ENCODE measurements at places on chromosomes 11 and 22.

DNA sequence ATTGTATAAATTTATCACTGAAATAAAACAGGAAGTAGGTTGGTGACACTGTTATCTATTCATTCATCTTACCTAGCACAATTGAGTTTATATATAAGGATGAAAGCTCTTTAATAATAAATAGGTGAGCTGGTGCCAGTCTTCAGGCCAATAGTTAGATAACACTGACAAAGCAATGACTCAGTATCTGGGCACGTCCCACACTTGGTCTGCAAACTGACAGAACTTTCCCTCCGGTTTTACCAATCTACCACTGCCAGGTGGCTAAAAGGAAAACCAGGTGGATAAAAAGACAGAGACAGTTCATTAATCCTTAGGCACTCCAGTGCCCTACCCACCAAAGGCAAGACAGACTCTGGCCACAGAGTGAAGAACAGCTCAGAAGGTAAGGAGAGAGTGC lies 17.6 kb downstream of the DDB1 start:
- DNase-seq, result no peak

DNA sequence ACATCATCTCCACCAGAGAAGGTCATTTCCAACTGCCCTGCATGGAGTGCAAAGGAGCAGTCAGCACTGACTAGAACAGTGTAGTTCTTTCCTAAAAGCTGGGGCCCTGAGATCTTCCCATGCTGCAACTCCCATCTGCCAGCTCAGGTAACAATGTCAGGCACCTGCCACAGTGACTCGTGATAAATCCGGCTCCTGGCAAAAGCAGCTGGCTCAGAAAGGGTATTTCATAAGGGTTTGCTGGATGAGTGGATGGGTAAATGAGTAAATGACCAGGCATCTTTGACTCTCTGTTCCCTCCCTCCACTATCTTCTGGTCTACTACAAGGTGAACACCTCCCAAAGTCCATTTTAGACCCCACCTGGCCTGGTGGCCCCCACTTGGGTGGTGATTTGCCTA lies 403.6 kb downstream of the NXPE2 start:
- no peak for DNase-seq

GRCh38 chr11:88623531-88623930 lies 286.0 kb upstream of the CTSC start:
- no peak for DNase-seq

GRCh38 chr22:11627436-11627797 lies 3900.6 kb upstream of the OR11H1 start:
- DNase-seq, result no peak

DNA sequence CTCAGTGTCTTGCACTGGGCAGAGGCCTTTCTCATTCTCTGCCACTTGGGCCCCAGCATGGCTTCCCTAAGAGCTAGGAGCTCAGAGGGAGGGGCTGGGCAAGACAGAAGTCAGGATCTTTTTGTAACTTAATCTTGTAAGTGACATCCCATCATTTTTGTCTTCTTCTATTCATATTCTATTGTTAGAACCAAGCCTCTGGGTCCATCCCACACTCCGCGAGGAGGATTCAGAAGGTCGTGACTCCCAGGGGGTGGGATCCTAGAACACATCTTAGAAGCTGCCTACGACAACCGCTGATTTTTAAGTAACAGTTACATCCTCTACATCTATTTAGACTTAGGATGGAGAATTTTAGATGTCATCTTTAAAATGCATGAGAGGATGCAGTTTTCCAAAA lies 1.5 kb upstream of the IL17RA start:
- no peak for DNase-seq

GRCh38 chr11:2777871-2778629 lies 78.3 kb upstream of the KCNQ1OT1 start:
- no peak for DNase-seq

DNA sequence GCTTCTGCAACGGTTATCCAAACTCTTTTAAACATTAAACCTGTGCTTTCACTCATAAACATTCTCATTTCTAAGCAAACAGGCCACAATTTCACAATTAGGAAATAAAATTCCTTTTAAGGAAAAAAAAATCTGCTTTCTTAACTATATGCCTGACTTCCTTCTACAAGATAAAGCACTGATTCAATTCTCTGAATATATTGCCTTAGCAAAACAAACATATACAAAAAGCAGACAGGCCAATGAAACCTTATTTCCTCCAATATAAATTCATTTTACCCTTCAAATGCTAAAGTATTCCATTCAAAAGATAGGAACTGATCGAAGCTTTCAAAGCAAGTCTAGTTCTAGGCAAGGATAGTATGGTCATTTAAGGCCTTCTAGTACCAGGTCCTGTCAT lies 76.7 kb downstream of the PHF21A start:
- DNase-seq, result no peak

All from activated CD8-positive, alpha-beta memory T cell treated with anti-CD3 and anti-CD28 coated beads for 48 hours (primary cell).